Heart right ventricle (tissue), 16 donors: ENCODE measurements at places on chromosomes 11 and 22. TPM values are rescaled to one million over a fixed set of nuclear protein-coding genes. Genes with fewer than 3 reads are reported as not detected.

OR52W1 gene
- total RNA-seq: not detected

DNA sequence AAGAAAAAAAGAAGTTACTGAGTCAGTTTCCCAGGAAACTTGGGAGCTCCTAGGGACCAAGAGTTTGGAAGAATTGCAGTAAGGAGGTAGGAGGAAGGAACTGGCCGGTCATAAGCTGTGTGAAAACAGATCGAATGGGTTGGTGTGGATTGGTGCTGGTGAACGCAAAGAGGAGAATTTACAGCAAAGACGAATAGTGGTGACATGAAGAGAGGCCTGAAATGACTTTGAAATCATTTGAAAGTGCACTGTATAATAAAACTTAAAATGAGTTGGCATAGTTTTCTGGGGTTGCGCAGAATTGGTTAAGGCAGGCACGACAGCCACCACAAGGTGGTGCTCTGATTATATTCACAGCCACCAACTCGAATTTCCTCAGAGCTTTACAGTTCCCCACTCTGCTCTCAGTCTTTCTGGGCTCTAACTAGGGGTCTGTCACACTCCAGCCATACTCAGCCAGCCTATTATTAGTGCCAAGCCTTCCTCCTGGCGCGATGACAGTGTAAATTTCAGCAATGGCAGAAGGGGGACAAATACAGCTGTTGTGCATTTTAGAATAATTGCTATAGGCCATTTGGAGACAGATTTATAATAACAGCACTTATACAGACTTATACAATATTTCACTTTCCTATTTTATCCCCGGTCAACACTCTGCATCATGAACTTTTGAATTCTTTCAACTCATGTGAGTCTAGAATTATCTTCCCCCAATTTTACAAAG is 8.3 kb upstream of the HTR3B start:
- no peak for DNase-seq

DNA sequence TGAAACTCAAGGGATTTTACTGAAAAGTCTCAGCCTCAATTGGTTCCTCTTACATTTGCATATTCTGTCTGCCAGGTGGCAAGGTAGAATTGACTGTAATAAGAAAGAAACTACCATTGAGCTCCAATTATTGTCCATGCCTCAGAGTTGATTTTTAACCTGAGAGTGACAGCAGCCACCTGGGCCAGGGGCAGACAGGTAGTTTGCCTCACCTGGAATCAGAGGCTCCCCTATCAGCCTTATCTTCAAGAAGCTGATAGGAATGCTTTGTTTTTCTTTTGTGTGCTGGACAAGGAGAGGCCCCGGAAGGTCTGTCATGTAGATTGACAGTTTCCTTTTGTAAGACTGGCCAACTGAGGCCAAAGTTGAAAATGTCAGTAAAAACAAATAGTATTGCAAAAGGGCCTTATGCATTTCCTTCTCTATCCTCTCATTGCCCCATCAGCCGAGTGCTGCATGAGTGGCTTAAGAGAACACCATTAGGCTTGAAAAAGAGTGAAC is 34.1 kb downstream of the CD44 start:
- DNase-seq: no peak

DNA sequence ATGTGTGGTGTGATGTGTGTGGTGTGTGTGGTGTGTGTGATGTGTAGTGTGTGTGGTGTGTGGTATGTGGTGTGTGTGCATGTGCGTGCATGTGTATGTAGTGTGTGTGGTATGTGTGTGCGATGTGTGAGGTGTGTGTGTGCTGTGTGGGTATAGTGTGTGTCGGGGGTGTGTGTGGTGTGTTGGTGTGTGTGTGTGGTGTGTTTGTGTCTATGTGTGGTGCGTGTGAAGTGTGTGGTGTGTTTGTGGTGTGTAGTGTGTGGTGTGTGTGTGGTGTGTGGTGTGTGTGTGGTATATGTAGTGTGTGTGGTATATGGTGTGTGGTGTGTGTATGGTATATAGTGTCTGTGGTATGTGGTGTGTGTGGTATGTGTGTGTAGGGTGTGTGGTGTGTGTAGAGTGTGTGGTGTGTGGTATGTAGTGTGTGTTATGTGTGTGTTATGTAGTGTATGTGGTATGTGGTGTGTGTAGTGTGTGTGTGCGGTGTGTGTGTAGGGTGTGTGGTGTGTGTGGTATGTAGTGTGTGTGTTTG is 5.0 kb upstream of the PPP6R2 start:
- DNase-seq: no peak

C11orf87 gene
- 0.04 TPM for total RNA-seq

CCDC73 gene
- total RNA-seq: not detected

APOL1 gene
- 14.1 TPM for total RNA-seq

DNA sequence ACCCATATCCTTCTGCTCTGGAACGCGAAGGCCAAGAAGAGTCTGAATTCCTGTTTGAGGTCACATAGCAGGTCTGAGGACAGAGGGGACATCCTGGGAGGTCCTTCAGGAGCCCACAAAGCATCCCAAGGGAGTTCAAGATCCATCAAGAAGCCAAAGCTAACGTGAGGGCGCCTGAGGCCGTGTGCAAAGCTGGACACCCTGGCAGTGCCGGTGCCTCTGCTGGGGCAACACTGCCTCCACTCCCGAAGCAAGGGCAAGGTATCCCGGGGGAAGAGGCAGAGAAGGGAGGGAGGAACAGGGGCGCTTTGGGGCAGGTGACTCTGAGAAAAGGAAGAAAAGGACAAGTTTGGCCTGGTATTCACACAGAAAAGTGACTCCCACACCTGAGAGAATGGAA is 50.3 kb upstream of the CDON start:
- no peak for DNase-seq

ELF5 gene
- not detected for total RNA-seq

FLRT1 gene
- total RNA-seq: 0.17 TPM

DNA sequence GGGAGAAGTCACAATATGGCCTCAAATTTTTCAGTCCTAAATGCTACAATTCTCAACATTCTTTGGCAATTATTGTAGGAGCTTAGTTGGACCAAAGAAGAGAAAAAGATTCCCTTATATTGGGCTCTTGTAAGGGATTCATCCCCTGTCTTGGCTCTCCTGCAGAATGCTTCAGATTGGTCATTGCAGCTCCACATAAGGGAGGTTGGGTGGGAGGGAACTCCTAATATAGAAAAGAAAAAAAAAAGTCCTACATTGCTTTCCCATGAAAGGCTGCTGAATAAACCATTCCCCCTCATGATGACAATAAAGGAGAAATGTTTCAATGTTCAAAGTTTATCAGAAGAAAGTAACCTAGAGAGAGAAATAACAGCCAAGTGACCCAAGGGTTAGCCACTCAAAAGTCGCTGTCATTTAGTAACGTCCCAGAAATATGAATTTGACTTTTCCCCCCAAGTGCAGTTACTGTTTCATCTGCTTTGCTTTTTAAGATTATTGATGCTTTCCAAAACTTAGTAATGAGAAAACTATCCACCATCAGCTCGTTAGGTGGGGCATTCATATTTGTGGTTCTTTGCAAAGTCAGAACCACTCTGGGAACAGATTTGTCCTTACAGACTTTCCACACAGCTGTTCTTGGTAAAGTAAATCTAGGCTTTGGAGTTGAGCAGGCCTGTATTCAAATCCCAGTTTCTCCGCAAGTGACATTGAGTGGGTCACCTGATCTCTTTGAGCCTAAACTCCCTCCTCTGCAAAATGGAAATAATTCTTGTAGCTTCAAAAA is 5.0 kb upstream of the SLC1A2 start:
- DNase-seq: no peak

SDHD gene
- 205 TPM for total RNA-seq

DNA sequence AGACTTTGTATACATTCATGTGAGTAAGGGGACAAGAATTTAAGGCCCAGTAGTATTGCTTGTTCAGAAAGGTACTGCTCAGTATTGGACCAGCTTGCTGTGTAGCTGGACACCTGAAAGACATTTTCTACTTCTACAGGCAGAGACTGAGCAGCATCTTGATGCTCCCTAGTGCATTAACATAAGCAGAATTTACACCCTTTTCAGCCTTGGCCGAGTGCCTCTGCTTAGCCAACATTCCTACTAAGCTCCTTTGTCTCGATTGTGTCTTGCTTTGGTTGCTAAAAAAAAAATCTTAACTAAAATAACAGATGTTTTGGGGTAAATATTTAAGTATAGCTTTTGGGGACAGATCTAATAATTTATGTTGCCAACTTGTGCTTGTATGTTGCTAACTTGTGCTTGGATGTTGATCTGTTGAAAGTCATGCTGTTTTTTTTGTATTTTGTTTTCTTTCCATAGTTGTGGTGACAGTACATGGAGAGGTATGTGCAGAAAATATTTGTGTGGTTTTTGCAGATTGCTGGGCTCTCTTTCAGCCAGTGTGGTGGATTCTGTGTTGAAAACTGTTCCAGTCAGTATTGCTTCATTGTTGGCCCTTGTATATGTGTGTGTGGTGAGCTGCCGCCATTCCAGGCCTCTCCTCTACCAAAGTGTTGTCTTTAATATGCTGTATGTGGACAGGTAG is 3.7 kb downstream of the PTS start:
- no peak for DNase-seq

GRCh38 chr11:118900535-118901384 is 17.1 kb downstream of the CXCR5 start:
- DNase-seq: no peak

DNA sequence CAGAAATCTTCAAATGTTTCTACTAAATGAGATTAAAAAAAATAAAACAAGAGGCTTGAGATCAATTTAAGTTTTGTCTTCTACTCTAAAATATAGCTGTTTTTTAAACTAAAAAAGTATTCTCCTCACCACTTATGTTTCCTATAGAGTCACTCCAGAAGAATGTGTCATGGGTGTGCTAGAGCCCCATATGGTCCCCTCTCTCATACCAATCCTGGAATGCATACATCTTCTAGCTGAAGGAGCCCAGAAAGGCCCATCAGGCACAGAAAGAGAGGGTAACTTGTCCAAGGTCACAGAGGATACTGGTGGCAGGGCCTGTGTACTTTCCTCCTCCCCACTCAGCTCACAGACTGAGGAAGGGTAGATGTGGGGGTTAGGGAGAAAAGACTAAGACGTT is 34.4 kb downstream of the RELT start:
- no peak for DNase-seq

DNA sequence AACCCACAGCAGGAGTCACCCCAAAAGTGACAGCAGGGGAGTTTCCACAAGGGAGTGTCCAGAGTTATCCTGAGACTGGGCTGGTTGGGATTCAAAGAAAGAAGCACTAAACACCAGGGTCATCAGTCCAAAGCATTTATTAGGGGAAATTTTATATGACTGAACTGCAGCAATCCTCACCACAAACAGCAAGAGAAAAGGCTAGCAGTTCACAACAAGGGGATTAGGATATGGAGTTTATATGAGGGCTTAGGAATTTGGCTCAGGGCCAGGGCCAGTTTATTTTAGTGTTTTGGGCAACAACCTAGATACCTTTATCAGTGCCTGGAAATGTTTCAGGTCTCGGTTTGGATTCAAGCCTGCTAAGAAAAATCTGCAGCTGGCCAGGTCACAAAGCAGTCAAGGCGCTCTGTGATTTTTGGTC is 4.6 kb upstream of the TMEM126A start:
- DNase-seq: peak; percentile 66

DNA sequence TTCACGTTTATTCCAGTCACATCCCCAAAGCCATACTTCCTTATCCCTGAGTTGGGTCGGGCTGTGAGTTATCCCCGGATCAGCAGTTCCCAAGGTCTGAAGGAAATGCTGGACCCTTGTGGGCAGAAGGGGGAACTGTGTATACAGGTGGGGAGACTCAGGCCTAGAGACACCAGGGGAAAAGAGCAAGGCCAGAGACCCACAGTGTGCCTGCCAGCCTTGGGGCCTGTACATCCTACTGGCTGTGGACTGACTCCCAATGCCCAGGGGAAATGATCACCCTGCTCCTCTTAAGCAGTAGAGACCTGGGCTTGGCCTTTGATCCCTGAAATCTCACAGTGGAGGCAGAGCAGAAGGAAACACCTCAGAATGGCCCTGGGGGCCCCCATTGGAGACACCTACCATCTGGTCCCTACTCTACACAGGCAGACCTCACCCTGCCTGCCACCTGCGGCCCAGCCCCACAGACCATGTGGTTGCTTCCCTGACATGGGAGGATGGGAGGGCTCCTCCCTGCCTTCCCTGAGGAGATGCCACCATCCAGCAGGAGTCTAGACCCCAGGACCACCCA is 1.3 kb downstream of the SELENOM start:
- peak; percentile 12 for DNase-seq

- no peak for DNase-seq
These were observed 70.4 kb downstream of the GLYATL1 start for GRCh38 chr11:59009661-59010060.

PLA2G3 gene
- not detected for total RNA-seq

- DNase-seq: no peak
These were observed 79.1 kb downstream of the EMSY start for GRCh38 chr11:76523786-76524436.

DSCAML1 gene
- total RNA-seq: 1.5 TPM

CDON gene
- 8.5 TPM for total RNA-seq

DNA sequence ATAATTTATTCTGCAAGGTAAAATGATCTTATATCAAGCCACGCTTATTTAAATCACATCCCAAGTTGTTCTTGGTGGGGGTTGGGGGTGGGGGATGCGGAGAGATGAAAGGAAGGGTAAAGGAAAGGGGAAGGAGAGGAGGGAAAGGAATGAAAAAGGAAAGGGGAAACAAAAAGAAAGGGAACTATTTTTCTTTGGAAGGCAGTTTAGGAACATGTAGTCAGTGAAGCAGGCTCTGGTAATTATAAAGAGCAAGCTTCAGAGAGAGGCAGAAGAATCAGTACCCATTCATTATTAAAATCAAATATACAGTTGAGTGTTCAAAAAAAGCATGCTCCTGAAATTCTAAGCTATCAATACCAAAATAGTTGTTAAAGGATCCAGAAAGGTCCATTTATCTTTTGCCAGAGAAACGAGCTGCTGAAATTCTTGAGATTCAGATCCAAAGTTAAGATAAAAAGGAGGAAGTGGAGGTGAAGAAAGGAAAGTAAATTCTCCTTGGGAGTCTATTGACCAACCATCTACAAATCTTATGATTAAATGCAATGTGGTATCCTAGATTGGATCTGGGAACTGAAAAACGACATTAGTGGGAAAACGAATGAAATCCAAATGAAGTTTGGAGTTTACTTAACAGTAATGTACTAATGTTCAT is 107.4 kb downstream of the SGSM3 start:
- DNase-seq: no peak

DNA sequence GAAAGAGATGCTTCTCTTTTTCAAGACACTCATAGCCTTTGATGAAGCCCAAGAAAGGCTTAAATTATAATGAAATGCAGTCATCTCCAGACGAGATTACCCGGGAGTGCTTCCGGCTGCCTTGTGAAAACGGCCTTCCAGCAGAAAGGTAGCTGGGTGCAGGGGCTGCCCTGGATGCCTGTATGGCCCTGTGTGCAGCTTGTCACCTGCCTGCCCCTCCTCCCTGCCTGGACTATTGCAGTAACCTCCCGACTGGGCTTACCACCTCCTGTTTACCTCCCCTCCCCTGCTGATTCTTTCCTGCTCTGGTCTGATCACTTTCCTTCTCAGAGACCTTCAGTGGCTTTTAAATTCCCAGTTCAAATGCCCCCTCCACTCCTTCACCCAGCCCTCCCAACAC is 126.4 kb upstream of the SYT13 start:
- DNase-seq: no peak

DNA sequence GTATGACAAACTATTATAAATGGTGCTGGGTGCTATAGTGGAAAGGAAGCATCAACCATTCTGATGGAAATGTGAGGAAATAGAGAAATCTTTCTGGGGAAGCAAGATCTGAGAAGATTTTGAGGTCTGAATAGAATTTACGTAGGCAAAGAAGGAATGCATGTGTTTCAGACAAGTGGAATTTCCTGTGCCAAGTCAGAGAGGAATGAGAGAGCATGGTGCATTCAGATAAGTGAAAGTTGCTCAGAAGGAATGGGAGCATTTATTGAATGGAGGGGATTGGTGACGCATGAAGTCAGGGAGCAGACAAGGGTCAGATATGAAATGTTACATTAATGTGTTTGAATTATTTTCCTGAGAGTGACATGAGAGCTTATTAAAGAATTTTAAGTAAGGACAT is 725.5 kb downstream of the METTL15 start:
- DNase-seq: no peak
